ENCODE measurements at places on chromosomes 16 and 17.
A peak's percentile ranks its signal among the peaks of the same experiment; 100 is the strongest.

GRCh38 chr17:19975601-19976000, 2.0 kb downstream of the AKAP10 start:
- DNase-seq: no peak

- no peak for DNase-seq
Measured at GRCh38 chr16:48125888-48126287, 29.9 kb downstream of the ABCC12 start.

GRCh38 chr16:49271363-49271762, 10.3 kb downstream of the CBLN1 start:
- no peak for DNase-seq

DNA sequence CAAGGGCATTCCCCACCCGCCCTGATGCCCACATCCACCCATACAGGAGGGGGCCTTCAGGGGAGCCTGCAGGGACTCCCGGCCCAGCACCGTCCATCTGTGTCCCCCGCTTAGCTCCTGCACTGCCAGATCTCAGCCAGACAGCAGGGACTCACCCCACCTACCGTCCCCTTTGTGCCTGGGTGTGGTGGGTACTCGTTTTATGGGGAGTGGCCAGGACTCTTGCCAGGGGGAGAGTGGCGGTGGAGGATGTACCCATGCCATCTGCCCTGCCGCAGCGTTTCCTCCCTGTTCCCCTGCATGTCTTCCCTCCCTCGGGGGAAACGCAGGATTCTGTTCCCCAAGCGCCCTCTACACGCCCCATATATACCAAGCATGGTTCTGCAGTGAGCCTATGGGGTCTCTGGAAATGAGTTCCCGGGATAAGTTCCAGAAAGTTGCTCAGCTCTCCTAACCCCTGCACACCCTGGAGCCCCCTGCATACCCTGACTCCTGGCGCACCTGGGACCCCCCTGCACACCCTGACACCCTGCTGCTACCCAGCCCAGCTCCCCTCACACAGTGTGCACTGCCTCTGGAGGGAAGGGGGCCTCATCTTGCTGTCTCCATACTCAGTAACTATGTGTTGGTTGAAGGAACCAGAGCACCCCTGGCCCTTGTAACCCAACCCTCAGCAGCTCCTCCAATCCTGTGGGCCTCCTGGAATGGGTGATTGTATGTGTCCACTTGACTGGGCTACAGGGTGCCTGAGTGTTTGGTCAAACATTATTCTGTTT, 4.2 kb upstream of the MAFG start:
- DNase-seq: peak; percentile 67

GRCh38 chr16:83552228-83552627, 255.6 kb upstream of the HSBP1 start:
- DNase-seq: no peak

DNA sequence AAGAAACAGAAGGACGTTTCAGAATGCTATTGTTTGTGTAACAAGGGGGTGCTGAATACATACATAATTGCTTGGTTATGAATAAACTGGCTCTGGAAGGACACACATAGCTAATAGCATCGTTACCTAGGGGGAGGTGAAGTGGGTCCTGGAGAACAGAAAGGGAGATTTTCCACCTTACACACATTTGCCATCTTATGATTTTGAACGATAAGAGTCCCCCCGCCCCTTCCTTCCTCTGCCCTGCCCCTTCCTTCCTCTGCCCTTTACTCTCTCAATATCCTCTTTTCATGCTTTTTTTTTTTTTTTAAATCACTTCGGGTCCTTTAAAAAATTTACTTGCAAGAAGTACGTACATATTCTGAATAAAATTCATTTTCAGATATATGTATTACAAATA, 902 bp upstream of the DHRS7B start:
- no peak for DNase-seq

- no peak for DNase-seq
Measured at GRCh38 chr17:76485569-76485968, 15.7 kb downstream of the RHBDF2 start.

DNA sequence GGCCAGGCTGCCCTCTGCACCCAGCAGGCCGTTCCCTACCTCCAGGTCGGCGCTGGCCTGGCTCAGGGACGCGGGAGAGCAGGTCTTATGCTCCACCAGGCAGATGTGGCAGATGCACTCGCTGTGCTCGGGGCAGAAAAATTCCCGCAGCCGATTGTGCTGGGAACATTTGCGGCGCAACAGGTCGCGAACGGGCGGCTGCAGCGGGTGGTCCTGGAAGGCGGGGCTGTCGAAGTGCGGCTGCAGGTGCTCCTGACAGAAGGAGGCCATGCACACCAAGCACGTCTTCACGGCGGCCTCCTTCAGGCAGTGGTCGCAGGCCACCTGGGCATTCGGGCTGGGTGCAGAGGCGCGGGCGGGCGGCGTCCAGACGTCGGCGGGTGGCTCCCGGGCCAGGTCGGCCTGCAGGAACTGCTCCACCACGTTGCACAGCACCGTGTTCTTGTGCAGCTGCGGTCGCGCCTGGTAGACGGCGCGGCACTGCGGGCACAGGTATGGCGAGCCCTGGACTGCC, 439 bp downstream of the TRIM25 start:
- peak; percentile 14 for DNase-seq

GRCh38 chr17:47733047-47733673, at the start of gene TBX21:
TBX21 (plus strand) TSS chr17:47733236; CDS start chr17:47733455, 219 bp downstream.
- DNase-seq: no peak

GRCh38 chr16:14356064-14356463, 274.0 kb downstream of the PARN start:
- no peak for DNase-seq

DNA sequence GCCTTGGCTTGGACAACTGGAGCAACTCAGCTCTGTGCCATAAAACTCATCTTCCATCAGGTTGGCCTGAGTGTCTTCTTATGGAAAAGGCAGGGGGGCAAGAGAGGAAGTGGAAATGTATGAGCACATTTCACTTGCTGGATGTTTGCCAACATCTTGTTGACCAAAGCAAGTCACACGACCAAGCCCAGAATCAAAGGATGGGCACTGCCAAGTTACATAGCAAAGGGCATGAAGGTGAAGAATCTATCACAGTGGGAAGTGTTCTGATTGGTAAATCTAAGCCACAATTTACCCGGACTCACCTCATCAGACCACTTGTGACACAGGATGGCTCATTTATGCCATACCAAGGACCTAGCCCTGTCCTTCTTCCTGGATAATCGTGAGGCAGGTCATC, 310.5 kb upstream of the IRX5 start:
- no peak for DNase-seq

Data from hematopoietic multipotent progenitor cell treated with erythropoietin and hydrocortisone succinate and interleukin-3 and kit ligand, for 17 days (in vitro differentiated cells).